ENCODE measurements at places on chromosomes 2 and 18.

- peak; percentile 47 for ATAC-seq
Observed at GRCh38 chr2:232875256-232876121, 5.4 kb downstream of the SNORC start.

DNA sequence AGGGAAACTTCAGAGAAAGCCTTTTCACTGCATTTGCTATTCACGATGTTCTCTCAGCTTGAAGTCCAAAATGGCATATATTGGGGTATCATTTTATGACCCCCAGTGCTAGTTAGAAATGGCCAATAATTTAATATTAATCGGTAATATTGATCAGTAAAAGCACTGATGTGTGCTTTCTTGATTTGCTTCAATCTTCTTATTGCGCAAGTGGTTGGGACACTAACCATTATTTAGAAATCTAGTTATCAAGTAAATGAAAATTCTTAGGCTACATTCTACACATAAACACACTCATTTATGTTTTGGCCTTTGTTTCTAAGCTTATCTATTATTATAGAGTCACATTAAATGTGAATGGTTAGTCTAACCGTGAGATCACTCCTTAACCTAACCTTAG, 49.7 kb upstream of the VWC2L start:
- no peak for ATAC-seq

DNA sequence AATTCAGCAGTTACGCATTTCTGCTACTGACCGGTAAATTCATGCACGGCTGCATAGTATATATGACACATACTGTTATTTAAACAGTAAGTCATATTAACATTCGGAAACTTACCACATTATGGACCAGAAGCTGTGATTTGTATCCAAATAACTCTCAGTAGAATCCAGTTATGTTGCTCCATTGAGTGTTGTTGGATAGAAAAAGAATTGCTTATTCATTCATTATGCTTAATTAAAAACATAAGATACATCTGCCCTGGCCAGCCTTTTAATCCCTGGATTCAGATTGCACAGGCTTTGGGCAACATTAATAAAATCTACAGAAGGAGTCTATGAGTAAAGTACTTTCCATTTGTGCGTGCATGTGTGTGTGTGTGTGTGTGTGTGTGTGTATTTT, 111.3 kb downstream of the CPS1 start:
- ATAC-seq, result no peak

GRCh38 chr18:11983592-11983991, 2.3 kb downstream of the IMPA2 start:
- ATAC-seq, result no peak

GRCh38 chr2:177021706-177022343, 190.8 kb upstream of the HNRNPA3 start:
- ATAC-seq, result no peak

- ATAC-seq, result no peak
Observed at GRCh38 chr2:72001937-72002690, 145.5 kb downstream of the CYP26B1 start.

DNA sequence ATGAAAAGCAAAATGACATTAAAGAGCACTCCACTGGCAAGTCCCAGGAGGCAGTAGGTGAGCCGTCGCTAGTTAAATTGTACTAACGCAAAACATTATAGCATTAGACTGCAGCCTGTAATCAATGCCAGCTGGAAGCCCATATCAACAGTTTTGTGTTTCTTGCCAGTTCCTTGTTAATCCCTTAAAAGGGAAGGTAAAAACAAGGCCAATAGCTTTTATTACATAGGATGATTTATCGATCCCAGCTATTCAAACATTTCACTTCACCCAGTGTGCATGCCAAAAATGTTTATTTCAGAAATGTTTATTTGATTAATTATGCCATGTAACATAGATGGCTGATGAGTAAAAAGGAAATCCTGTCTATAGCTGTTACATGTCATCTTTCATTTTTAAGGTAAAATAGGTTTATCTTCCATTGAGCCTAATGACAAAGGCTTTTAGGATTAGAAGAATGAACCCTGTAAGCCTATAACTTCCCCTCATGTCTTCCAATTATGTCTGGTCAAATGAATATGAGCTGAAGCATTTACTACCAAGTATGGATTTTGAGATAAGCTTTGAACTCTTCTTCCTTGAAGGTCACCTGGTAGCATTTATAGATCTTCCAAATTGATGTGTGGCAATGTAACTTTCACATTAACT, 591.2 kb downstream of the RNF144A start:
- ATAC-seq, result peak; percentile 83

- no peak for ATAC-seq
Observed at GRCh38 chr18:76491473-76491775, 3.6 kb downstream of the ZNF516 start.

Data from SK-N-SH treated with all-trans-retinoic acid at 6 μM for 48 hours (cell line).